ENCODE measurements at places on chromosomes 4 and X.

DNA sequence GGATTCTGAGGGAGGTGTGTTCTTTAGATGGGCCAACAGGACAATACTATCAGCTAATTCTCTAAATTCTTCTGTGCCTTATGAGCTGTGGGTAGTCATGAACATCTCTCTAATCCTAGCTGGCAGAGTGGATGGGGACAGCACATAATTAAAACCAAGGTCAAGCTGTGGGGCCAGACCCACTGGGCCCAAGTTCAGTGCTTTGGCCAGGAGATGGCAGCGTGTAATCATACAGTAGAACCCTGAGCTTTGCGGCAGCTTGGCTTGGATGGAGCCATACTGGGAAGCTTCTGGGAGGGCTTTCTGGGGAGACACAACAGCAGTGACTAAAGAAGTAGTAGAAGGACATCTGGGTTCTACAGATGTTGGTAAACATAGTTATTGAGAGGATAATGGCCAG, 140.3 kb upstream of the CXCL13 start:
- peak; percentile 19 for DNase-seq

- DNase-seq, result no peak
Measured at GRCh38 chr4:32661229-32661628, 1941.1 kb downstream of the PCDH7 start.

DNA sequence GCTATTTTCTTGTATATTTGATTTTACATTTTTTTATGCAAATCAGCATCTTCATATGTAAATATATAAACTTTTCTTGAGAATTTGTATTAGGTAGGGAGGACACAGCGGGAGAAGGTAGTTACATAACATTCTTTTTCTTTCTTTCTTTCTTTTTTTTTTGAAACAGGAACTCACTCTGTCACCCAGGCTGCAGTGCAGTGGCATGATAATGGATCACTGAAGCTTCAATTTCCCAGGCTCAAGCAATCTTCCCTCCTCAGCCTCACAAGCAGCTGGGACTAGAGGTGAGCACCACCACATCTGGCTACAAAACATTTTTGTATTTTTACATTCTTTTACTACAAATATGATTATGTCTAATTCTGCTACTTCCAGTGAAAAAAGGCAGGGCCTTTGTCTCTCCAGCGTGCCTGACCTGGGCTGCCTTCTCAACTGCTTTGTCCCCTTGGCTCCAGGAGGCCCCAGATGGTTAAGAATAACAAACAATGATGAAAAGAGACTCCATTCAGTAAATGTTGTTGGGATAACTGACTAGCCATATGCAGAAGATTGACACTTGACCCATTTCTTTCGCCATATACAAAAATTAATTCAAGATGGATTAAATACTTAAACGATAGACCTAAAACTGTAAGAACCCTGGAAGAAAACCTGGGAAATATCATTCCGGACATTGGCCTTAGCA, 46.5 kb upstream of the FAT4 start:
- no peak for DNase-seq

GRCh38 chr4:177555007-177555574, 112.9 kb upstream of the AGA start:
- DNase-seq, result peak; percentile 14

DNA sequence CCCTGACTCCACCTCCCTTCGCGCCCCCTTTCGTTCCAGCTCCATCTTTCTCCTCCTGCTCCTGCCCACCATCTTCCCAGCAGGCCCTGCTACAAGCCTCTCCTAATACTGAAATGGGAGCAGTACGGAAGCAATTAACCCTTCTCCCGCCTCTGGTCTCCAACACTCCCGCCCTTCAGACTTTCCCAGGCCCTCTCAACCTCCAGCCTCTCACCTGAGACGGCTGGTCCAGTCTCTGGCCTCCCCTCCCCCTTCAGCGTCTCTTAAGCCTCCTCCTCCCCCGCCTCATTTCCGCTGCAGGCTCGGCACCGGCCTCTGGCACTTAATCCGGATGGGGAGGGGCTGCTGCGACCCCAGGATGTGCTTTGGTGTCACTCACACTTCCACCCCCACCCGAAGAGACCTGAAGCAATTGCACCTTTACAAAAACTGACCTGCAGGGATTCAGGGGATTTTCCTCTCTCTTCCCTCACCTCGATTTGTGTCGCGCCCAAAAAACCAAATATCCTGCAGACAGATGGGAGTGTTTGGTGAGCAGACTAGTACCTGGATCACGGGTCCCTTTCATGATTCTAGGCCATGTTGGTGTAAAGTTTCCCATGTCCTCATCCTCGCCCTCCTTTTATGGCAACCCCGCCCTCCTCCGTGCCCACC, 657 bp downstream of the TCEAL8 start:
- peak; percentile 41 for DNase-seq

DNA sequence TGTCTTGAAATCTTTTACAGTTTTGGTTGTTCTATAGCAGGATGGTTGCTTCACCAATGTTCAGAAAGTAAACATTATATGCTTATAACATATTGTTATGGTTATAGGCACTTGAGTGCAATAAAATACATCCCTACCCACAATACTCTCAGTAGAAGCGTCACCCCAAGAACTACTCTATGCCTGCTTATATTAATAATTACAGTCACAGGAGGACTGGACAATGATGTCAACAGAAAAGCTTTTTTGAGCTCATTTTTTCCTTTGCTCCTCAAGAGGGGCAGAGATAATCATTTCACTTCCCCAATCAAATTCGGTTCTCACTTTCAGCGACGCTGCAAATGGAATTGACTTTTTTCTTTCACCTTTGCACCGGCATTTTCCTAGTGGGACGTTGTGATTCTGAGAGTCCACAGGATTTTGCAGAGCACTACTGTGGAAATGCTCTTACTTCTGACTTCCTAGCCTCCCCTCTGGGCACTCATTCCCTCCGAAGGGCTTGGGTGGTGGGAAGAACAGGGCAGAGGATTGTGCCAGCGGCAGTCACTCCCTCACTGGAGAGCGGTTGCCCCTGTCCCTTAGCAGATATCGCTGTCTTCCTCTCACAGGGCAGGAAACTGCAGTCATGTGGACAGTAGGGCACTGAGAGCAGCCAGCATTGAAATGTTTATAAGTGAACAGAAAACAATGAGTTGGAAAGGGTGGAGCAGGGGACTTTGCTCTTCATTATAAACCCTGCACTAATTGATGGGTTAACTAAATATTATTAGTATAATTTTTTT, 24.9 kb upstream of the SGMS2 start:
- DNase-seq, result no peak

- no peak for DNase-seq
Measured at GRCh38 chr4:61036071-61036684, 163.9 kb upstream of the ADGRL3 start.

- no peak for DNase-seq
Measured at GRCh38 chr4:115165503-115165902, 52.1 kb upstream of the NDST4 start.

DNA sequence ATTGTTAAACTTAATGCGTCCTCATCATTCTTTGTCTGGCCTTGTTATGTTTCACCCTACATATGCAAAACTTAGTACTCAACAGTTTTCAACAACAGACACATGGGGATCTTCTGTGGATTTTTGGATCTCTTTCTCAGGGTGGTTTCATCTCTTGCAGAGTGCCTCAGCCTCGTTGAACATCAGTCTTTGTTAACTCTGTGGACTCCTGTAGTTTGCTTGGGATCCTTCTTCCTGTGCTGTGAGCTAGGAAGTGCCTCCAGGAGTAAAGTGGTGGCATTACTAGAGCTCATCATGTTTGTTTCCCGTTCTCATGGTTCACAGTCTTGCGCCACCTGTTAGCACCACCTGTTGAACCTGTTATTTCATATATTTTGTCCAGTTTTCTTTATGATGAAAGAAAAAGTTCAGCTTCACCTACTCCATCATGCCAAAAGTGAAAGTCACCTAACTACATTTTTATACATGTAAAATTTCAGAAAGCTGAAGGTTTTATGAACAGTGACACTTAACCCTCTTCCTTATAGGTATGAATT, 27.5 kb upstream of the NDUFC1 start:
- DNase-seq, result no peak

DNA sequence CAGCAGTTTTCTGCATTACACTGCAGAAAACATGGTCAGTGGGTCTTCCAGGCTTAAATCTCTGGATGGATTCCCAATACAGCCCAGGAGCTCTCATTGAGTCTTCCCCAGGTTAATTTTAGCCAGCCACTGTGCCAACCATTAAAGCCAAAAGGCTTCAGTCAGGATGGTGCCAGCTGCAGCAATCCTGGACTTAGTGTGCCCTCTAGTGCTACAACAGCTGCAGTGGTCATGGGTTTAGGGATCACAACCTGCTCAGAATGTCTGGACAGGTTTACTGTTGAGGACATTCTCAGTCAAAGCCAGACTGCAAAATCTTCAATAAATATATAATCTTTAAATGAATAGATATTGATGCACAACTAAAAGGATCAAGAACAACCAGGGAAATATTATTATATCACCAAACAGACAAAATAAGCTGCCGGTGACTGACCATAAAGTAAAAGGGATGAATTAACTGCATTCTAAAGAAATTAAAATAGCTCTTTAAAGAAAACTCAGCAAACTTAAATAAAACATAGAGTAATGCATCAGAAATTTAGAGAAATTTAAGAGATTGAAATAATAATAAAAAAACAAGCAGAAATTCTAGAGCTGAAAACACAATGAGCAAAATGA, 639.9 kb downstream of the SPOCK3 start:
- DNase-seq, result no peak

DNA sequence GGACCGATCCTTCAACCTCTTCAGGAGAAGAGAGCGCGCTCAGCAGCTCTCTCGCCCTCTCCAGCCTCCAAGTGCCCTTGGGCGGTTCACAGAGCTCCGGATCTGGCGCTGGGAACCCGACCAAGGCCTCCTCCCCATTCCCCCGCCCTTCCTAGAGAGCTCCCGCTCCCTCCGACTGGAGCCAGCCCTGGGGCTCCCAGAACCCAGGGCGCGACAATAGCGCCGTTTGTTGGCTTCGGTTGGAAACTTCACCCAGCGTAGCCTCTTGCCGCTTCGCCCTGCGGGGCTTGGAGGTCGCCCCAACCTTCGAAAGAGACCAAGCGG, 3.1 kb upstream of the SOX3 start:
- no peak for DNase-seq

- no peak for DNase-seq
Measured at GRCh38 chrX:69616457-69617203, 717 bp downstream of the EDA start.

GRCh38 chr4:147639388-147639787, 22.2 kb downstream of the TMEM184C start:
- no peak for DNase-seq

- no peak for DNase-seq
Measured at GRCh38 chr4:34878961-34879360, 1365.4 kb downstream of the ARAP2 start.

- no peak for DNase-seq
Measured at GRCh38 chrX:9429767-9430166, 35.1 kb upstream of the TBL1X start.

GRCh38 chr4:186104114-186104889, at the start of gene FAM149A:
TSS of gene FAM149A (plus strand) at chr4:186104704.
- peak; percentile 61 for DNase-seq

- no peak for DNase-seq
Measured at GRCh38 chr4:158998624-158999023, 104.3 kb upstream of the RAPGEF2 start.

- no peak for DNase-seq
Measured at GRCh38 chr4:124941267-124941666, 228.7 kb upstream of the ANKRD50 start.

GRCh38 chrX:25154168-25154567, 138.4 kb upstream of the ARX start:
- no peak for DNase-seq

DNA sequence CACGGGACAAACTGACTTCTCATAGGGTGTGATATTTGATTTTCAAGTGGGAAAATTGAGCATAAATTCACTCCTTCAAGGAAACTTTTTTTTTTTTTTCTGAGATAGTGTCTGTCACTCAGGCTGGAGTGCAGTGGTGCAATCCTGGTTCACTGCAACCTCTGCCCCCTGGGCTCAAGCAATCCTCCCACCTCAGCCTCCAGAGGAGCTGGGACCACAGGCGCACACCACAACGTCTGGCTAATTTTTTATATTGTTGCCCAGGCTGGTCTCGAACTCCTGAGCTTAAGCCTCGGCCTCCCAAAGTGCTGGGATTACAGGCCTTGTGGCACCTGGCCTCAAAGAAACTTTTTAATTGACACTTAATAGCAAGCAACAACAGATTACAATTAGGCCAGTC, 13.8 kb downstream of the CLDN34 start:
- DNase-seq, result no peak

- no peak for DNase-seq
Measured at GRCh38 chr4:75494563-75494962, 19.6 kb downstream of the RCHY1 start.

- DNase-seq, result no peak
Measured at GRCh38 chrX:46757593-46757992, 1.3 kb downstream of the SLC9A7 start.

DNA sequence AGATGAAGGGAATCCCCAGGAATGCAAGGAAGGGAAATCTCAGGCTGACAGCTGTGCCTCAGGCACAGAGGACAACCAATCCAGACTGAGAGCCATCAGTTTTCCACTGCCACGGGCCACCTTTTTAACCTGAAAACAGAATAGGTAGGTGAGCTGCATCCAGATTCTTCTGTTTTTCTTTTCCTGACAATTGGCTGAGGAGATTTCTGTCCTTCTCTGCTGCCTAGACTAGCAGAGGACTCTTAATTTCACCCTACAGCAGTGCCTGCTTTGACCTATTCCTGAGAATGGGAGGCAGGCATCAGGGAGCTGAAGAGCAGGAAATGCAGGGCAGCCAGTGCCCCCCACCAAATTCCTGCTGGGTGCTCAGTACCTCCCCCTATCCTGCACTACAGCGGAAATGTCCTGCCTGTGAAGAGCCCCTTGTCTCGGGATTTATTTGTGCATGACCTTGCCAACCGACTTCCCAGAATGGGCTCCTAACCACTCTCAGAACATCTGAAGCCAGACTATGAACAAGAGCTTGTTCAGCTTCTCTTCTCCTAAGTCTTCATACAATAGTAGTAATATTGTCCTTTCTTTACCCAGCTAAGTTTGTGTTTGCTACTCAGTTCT, 65.1 kb downstream of the CASK start:
- DNase-seq, result no peak

- no peak for DNase-seq
Measured at GRCh38 chr4:72006586-72006985, 25.2 kb upstream of the NPFFR2 start.

DNA sequence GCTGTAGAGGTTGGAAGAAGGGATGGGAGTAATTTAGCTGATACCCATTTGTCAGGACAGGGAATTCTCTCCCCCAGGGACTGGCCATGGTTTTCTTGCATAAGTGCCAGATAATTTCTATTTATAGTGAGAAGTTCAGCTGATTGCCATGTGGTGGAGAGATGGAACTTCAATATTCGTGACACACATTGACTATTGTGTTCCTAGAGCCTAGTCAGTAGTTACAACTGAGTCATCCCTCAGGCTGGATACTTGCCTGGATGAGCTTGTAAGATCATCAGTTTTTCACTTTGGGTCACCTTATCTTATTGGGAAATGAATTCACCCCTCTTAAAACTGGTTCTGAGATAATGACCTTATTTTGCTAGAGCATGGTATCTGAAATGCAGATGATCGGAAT, 32.2 kb downstream of the CFAP299 start:
- DNase-seq, result no peak

DNA sequence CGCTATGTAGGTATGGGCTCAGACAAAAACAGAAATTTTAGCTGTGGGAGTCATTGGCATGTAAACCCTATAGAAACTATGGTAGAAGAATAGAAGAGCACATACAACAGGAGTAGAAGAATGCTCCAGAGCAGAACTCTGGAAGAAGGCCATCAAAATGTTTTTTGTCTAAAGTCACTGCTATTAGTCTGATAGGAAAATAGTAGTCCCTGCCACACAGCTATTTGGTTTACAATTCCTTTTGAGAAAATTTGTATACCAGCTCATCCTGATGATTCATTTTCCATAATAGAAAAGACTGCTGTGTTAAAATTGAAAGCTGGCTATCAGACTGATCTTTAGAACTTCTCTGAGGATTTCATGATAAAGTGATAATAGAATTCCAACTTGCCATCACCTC, 32.8 kb upstream of the ADAD1 start:
- no peak for DNase-seq
